ENCODE measurements at places on chromosomes 3 and 15.

DNA sequence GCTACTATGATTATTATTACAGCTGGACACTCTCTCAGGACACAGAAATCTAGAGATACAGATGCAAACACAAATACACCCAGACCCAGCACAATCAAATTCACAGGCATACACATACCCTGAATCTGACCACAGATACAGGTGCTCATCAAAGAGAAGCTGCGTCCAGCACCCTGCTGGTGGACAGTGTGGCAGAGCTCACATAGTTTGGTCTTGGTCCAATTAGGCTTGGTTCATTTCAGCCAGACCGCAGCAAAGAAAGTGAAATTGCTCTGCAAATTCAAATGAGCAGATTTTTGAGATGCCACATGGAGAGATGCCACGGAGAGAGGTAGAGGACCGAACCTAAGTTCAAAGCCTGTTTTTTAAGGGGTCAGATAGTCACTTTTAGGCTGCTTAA, 55.6 kb downstream of the ANAPC13 start:
- DNase-seq: no peak

DNA sequence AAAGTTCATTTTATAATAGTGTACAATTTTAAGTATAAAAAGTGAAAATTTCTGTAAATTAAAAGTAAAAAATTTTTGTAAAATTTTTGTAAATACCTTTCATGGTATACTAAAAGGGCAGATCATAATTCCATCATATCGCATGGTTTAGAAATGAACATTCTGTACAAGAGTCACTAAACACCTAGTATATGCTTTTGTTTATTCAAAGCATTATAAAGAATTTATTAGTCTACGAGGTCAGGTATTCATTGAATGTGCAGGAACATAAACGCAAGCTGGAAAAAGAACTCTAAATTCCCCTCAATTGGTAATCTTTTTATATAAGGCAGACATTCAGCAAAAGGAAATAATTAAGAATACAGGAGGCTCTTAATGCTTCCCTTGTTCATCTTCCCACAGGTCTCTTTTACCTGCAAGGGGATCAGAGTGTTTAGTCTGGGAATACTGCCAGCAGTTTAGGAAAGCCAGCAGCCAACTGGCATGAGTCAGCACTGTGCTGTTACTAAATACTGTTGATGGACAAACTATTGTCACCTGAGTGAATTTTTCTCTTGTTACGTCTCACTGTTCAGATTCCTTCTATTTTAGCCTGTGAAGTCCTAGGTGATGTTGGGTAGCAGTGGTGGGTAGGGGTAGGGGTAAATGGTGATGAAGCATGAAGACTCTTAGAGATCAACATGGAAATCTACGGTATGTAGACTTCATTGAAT, 70.1 kb downstream of the UQCC5 start:
- DNase-seq: peak; percentile 2

GRCh38 chr3:32493437-32494414, 8.9 kb downstream of the CMTM6 start:
- peak; percentile 56 for DNase-seq

DNA sequence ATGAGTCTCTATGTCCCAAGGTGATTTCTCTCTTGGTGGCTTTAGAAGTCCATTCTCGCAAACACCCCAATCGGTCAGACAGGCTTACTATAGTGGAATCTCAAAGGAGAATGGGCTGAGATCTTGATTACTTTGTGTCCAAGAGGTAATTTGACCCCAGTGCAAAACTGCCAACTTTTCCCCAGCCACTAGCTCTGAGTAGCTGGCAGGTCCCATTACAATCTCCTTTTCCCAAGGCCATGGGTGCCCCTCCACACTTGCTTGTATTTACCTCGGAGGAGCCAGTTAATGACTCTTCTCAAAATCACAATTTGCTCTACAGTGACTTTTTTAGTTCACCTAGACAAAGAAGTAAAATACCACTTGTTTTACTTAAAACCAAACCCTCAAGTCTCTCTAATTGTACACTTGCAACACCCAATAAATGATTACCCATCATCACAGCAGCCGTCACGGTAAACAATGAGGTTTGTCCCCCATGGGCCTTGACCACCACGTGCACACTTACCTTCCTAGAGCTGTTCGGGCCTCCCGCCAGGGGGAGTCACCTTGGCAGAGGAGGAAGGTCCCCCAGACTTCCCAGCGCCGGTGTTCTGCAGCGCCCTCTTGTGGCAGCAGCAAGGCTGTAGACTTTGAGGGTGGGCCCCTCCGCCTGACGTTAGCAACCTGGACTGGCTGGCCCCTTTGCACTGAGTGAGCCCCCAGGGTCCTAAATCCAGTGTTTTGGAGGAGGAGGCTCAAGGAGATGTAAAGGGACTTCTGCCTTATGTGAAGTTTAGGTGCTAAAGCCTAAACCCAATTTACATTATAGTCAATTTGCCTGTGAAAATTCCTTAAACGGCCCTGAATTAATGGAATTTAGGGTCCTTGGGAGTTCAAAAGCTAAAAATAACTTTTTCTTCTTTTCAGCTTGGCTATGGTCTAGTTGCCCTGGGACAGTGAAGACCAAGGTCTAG, 18.7 kb upstream of the HDAC11 start:
- peak; percentile 64 for DNase-seq

- DNase-seq: no peak
Measured at GRCh38 chr3:42780398-42780797, 7.3 kb upstream of the CCDC13 start.

DNA sequence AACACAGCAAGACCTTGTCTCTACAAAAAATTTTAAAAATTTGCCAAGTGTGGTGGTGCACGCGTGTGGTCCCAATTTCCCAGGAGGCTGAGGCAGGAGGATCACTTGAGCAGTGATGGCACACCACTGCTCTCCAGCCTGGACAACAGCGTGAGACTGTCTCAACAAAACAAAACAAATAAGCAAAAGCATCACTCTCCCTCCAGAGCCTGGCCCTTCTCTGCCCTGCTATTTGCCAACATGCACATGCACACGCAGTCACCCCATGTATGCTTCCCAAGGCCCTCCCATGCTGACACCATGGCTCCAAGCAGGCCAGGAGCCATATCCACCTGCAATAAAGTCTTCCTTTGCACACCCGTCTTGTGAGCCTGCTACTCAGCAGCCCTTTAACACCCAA, 2.1 kb downstream of the KIF9 start:
- DNase-seq: no peak

GRCh38 chr15:56815247-56815646, 81.9 kb upstream of the ZNF280D start:
- no peak for DNase-seq

- DNase-seq: peak; percentile 7
Measured at GRCh38 chr3:110234831-110235230, 836.8 kb upstream of the NECTIN3 start.

GRCh38 chr3:13301286-13301987, 118.7 kb downstream of the NUP210 start:
- DNase-seq: peak; percentile 67

All from EL (cell line).